ENCODE measurements at places on chromosomes 2 and 18. TPM values are rescaled to one million over a fixed set of nuclear protein-coding genes. Genes with fewer than 3 reads are reported as not detected.

ALMS1 gene
- 7.4 TPM for total RNA-seq

DSG4 gene
- total RNA-seq, result under 0.01 TPM

DNAH6 gene
- under 0.01 TPM for total RNA-seq

CTDSP1 gene
- 26.5 TPM for total RNA-seq

All from bronchial epithelial cell (primary cell).